A549 treated with Hydrocortisone at 1 μM for 4 hours (cell line): ENCODE measurements at places on chromosomes 16 and 17. TPM values are rescaled to one million over a fixed set of nuclear protein-coding genes. Genes with fewer than 3 reads are reported as not detected.

Gene INO80E
- total RNA-seq, result 94.8 to 122 TPM (median 102 TPM) in 5 replicates

Gene CEMP1
- not detected in 5 replicates for total RNA-seq

Gene LPO
- 0.07 TPM in 1 of 5 replicates, not detected in the others for total RNA-seq

Gene MLST8
- 40.9 to 53.8 TPM (median 47.3 TPM) in 5 replicates for total RNA-seq

Gene CRHR1
- total RNA-seq, result 0.09 to 1.1 TPM (median 0.09 TPM) in 5 replicates

Gene CDH3
- total RNA-seq, result 0.17 to 0.38 TPM (median 0.31 TPM) in 5 replicates

Gene SLC12A3
- 0.10 TPM in 1 of 5 replicates, not detected in the others for total RNA-seq

Gene SLC52A1
- 0.54 to 1.2 TPM (median 0.73 TPM) in 5 replicates for total RNA-seq

Gene MT1G
- not detected in 5 replicates for total RNA-seq

Gene PYY
- not detected in 5 replicates for total RNA-seq

Gene RASD1
- total RNA-seq, result 2.1 to 3.2 TPM (median 2.6 TPM) in 5 replicates

Gene KRT33A
- not detected in 5 replicates for total RNA-seq

Gene KCNG4
- total RNA-seq, result not detected in 5 replicates

Gene SLC16A13
- total RNA-seq, result 6.5 to 9.3 TPM (median 8.9 TPM) in 5 replicates

Gene EVI2A
- total RNA-seq, result not detected in 5 replicates

Gene TMEM114
- not detected in 5 replicates for total RNA-seq

Gene CEP112
- 4.8 to 7.2 TPM (median 6.7 TPM) in 5 replicates for total RNA-seq

Gene ZNF629
- total RNA-seq, result 16.2 to 21.3 TPM (median 17.3 TPM) in 5 replicates

Gene MT1F
- 17.7 to 28.2 TPM (median 18.4 TPM) in 5 replicates for total RNA-seq

Gene PABPN1L
- not detected in 5 replicates for total RNA-seq

Gene ABCA9
- total RNA-seq, result not detected in 5 replicates

Gene DECR2
- 22.5 to 29.1 TPM (median 26.7 TPM) in 5 replicates for total RNA-seq

Gene PIMREG
- 41.3 to 51.1 TPM (median 48.2 TPM) in 5 replicates for total RNA-seq

Gene BCL6B
- not detected in 5 replicates for total RNA-seq

Gene KRT15
- 2.1 to 3.9 TPM (median 3.2 TPM) in 5 replicates for total RNA-seq

Gene PERCC1
- not detected in 5 replicates for total RNA-seq

Gene SLC35B1
- total RNA-seq, result 87.0 to 100 TPM (median 95.3 TPM) in 5 replicates

Gene OTOA
- total RNA-seq, result 0.05 to 0.16 TPM (median 0.09 TPM) in 5 replicates

Gene COX10
- total RNA-seq, result 18.4 to 23.9 TPM (median 18.6 TPM) in 5 replicates

Gene HSD17B1
- total RNA-seq, result 0.51 to 1.6 TPM (median 1.3 TPM) in 5 replicates

Gene ALG1
- 34.5 to 39.7 TPM (median 36.0 TPM) in 5 replicates for total RNA-seq

Gene YPEL2
- 2.0 to 3.2 TPM (median 2.8 TPM) in 5 replicates for total RNA-seq

Gene SCNN1B
- 0.40 to 0.69 TPM (median 0.65 TPM) in 5 replicates for total RNA-seq

Gene KRT17
- 0.54 to 1.9 TPM (median 0.78 TPM) in 5 replicates for total RNA-seq

Gene TXNL4B
- 19.7 to 23.9 TPM (median 22.3 TPM) in 5 replicates for total RNA-seq

Gene ZFP3
- total RNA-seq, result 0.94 to 1.3 TPM (median 1.1 TPM) in 5 replicates

Gene KRT20
- 0.14 to 0.41 TPM (median 0.17 TPM) in 5 replicates for total RNA-seq

Gene RNF222
- total RNA-seq, result not detected in 5 replicates

Gene DNAH9
- 0.05 to 0.07 TPM in 2 of 5 replicates, not detected in the others for total RNA-seq

Gene ACSM2A
- total RNA-seq, result not detected in 5 replicates

Gene KREMEN2
- total RNA-seq, result 1.4 to 2.5 TPM (median 1.9 TPM) in 5 replicates

Gene LCMT1
- total RNA-seq, result 37.5 to 45.4 TPM (median 38.9 TPM) in 5 replicates

Gene SOX9
- 7.3 to 10.5 TPM (median 9.5 TPM) in 5 replicates for total RNA-seq

Gene HOXB8
- 5.8 to 7.1 TPM (median 6.7 TPM) in 5 replicates for total RNA-seq
